NCI-H1417 treated with DMSO at 0.1 percent for 48 hours (cell line): ENCODE measurements at places on chromosomes 12 and 14.

- no peak for DNase-seq
Observed at GRCh38 chr12:90908465-90908864, 46.5 kb downstream of the CCER1 start.

DNA sequence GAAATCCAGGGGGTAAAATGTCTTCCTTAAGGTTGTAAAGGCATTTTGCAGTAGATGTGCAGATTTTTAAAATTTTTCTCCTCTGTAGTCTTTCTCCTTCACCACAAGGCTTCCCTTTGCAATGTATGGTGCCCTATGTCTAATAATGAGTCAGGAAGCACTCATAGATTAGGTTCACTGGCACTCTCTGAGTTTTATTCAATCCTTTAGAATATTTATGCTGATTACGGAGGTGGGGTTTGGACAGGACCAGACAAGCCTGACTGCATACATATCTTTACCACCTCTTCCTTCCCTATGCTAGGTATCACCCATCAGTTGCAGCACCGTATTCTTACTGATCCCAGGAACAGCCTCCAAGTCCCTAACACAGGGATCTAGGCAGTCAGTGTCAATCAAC is 99.5 kb downstream of the NEDD1 start:
- no peak for DNase-seq

DNA sequence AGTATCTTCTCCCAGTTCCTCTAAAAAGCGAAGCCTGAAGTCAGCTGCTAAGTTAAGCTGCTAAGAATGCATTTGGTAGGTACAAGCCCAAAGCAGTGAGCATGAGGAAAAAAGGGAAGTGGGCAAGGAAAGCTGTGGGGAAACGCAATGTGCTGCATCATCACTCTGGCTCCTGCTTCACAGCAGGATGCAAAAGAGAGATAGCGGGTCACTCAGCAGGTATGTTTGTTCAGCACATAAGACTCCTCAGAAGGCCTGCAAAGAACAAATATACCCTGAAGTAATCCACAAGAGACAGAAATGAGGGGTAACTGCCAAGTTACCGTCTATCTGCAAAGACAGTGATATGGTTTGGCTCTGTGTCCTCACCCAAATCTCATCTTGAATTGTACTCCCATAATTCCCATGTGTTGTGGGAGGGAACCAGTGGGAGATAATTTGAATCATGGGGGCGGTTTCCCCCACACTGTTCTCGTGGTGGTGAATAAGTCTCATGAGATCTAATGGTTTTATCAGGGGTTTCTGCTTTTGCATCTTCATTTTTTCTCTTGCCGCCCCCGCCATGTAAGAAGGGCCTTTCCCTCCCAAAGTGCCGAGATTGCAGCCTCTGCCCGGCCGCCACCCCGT is 127.4 kb upstream of the EGLN3 start:
- no peak for DNase-seq

DNA sequence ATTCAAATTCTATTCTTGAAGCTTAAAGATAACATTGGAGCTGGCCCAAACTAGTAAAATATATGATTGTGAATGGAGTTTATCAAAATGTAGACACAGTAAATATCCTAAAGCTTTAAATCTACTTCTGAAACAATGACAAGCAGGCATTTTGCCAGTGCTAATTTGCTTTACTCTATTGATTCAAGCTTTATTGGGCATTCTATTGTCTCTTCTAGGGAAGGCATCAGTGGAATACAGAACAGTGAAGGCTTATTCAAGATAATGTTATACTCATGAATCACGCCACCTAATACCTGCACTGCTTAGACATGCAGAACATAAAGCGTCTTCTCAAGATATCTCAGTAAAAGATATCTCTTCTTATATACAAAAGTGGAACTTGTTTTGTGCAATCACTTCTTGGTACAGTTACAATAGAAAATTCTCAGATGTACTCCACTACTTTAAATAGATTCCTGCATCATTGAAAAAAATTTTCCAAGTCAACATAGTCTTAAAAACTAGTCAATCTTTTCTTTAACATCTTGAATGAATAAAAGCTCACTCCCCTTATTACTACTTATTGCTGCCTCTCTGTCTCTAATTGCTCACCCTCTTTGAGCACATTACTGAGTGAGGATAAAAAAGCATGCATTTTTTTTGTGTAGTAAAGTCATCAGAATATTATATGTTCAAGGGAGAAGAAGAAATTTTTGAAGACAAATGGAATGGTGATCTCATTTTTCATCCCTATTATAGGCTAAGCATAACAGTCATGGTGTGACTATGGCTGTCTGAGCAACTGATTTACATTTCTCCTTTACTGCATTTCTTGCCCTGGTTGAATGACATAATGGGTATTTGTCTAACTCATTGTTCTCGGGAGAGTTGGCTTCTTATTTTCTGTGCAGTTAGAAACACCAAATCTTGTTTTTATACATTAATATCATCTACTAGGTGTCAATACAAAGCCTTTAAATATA is 98.0 kb upstream of the E2F7 start:
- DNase-seq, result no peak

GRCh38 chr14:74551431-74552371 is 58.1 kb downstream of the ISCA2 start:
- no peak for DNase-seq

DNA sequence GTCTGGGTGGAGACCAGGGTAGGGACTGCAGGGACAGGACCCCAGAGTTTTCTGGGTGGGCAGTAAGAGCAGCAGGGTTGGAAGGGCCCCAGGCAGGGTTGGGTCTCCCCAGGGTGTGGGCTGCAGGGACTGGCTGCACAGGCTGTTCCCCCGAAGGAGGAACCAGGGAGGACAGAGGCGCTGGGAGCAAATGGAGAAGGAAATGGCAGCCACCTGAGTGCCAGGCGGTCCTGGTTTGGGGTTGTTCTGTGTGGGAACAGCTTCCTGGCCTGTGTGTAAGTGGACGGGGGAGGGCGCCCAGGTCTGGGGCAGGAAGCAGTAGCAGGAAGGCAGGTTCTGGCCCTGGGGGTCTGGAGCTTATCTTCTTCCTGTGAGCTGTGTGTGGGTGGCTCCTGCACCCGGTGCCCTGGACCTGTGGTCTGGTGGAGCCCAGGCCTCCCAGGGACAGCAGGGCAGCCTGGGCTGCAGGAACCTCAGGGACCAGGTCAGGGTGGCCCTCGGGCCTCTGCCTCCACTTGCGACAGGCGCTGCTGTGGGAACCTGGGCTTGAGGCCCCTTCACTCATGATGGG is 372.8 kb downstream of the TMEM121 start:
- DNase-seq, result no peak

GRCh38 chr14:89445273-89445973 is 28.4 kb upstream of the FOXN3 start:
- no peak for DNase-seq

GRCh38 chr14:95339301-95339865 is 19.7 kb upstream of the CLMN start:
- no peak for DNase-seq

DNA sequence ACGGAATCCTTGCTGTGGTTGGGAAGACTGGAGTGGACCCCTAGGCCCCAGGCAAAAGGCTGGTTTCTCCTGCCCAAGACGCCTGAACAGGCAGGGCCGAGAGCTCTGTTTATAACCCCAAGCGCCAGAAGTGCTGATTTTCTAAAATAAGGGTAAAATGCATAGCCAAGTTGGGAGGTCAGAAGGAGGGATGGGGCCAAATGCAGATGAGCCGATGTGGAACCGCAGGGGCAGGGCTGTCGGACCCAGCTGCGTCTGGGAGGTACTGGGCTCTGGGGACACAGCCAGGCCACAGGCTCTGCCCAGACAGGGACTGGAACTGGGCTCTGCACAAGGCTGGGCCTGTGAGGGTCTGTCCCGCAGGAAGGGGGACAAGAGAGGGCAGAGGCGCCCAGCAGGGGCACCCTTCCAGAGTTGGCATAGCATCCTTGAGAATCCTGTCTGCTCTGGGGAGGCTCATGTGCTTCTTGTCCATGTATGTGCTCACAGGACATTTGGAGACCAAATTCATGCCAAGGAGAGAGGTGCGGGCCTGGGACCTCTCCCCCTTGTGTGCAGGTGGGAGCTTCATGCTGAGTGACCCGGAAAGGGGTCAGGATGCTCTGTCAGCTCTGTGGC is 49.1 kb downstream of the JAG2 start:
- DNase-seq, result no peak

- no peak for DNase-seq
Observed at GRCh38 chr14:61438497-61438859, 117.1 kb downstream of the PRKCH start.

- no peak for DNase-seq
Observed at GRCh38 chr12:76299536-76300296, 48.5 kb downstream of the BBS10 start.

DNA sequence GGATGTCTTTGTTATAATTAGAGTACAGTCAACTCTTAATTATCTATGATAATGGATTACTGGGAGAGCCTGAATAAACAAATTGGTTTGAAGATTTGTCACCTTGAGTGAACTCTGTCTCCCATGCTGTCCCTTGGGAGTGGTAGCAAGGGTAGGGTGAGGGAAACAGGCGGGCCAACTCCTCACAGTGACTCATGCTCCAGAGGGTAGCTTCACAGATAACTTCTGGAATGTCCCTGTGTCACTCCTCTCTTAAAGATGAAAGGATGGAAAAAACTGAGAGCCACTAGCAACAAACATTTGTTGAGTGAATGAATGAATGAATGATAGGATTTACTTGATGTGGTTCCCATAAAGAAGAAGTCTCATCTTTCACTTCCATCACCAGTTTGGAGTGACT is 53.5 kb downstream of the RASSF9 start:
- DNase-seq, result no peak

DNA sequence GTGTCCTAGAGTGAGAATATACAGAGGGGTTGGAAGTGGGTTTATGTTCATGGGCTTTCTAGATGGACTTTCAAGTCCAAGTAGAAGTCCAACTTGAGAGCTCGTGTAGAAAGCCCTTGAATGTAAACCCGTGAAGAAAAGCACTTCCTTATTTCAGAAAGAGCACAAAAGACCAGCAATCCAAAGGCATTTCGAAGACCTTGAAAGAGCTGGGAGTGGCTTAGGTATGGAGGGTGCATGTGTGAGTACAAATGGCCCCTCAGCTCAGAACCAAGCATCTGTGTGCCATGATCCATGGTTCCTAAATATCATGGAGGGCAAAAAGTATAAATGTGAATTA is 160.7 kb downstream of the ETV6 start:
- no peak for DNase-seq

- no peak for DNase-seq
Observed at GRCh38 chr12:42916143-42916542, 326.6 kb upstream of the PRICKLE1 start.

DNA sequence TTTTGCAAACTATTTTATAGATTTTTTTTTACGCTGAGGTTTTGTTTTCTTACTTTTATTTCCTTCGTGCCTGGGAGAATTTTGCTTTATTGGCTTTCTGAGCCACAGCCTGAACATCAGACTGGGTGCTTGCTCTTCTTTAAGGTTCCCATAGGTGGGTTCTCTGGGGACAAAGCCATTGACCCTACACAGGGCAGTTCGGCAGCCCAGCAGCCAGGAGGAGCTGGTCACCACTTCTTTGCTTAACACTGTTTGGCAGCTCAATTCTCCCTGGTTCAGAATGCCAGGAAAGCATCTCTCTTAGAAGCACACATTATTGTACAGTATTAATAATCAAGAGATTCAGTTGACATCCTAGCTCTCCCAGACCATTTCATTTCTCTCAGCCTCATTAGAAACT is 140.8 kb upstream of the NEDD1 start:
- no peak for DNase-seq

- DNase-seq, result no peak
Observed at GRCh38 chr14:22985894-22986507, 3.6 kb upstream of the AJUBA start.

- DNase-seq, result no peak
Observed at GRCh38 chr14:42508209-42508946, 901.7 kb downstream of the LRFN5 start.

GRCh38 chr12:107485731-107486130 is 199.9 kb upstream of the PWP1 start:
- DNase-seq, result no peak

DNA sequence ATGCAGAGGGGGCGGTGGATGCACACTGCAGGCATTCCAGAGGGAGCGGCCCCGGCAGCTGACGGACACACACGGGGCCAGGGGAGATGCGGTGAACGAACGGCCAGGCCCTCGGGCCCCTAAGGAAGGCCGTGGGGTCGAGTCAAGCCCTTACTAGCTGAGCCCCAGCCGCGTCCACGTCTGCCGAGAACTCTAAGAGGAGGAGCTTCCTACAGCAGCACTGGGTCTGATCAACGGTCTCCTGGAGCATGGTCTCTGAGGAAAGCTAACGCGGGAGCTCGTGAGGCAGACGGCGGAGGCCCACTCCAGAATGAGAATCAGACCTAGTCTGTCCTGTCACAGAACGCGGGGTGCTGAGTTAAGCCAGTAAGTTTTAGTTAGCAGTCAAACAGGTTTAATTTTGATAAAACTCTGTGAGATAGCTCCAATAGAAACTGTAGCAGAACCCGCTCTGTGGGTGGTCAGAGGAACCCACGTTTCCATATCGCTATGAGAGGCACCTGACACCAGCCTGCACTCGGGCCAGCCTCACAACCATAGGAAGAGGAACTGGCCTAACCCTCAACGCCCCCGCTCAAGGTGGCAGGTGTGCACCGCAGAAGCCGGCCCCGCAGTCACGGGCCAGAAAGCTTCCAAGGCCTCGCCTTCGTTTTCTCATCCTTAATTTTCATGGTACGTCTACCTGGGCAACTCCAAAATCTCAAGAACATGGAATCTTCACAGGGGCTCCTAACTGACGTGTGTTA is 55.5 kb downstream of the CDC42BPB start:
- no peak for DNase-seq

DNA sequence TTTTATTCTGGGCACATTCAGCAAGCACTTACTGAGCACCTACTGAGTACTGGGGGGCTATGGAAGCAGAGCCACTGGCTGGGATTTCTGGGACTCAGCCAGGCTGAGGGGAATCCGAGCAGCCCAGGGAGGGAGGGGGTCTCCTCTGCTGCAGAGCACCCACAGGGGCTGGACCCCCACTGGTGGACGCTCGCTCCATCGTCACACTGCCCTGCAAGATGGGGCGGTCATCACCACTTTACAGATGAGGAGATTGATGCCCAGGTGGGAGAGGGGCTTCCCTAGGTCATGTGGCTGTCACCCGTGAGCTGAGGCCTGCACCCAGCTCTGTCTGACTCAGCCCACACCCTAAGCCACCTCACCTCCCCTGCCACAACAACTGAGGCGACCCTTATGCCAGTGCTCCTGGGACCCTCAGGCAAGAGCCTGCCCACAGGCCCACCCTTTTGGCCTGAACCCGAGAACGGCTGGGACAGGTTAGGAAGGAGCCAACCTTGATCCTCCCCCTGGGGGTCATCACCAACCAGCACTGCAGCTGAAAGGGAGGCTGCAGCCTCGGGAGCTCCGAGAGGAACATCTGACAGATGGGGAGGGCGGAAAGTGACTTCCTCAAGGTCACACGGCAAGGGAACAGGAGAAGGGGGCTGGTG is 74.4 kb downstream of the SERPINA3 start:
- no peak for DNase-seq

GRCh38 chr14:68782091-68782981 is 10.5 kb downstream of the ZFP36L1 start:
- no peak for DNase-seq
